ENCODE measurements at places on chromosomes 5 and 9. TPM values are rescaled to one million over a fixed set of nuclear protein-coding genes. Genes with fewer than 3 reads are reported as not detected.

DNA sequence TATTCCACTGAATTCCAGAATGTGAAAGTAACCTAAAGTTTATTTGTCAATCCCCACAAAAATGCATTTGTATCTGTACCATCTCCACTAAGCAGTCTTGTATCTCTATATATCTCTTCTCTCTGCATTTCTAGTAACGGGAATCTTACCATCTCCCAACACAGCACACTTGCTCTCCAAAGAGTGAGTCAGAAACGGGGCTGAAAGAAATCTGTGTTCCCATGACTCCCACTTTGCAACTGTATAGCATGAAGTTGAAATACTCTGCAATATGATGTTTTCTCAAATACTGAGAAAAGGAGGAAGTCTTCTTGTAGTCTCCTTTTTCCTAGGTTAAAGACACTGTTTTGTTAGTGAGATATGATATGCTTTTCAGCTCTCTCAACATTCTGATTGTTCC, 848.8 kb upstream of the ACO1 start:
- no peak overlapping the region for H3K27ac ChIP-seq
- no peaks in the 10 kb centered on the region for H3K36me3 ChIP-seq
- H3K4me3 ChIP-seq, result no peak overlapping the region
- no peaks in the 10 kb centered on the region for H3K4me1 ChIP-seq
- H3K27me3 ChIP-seq, result no peaks in the 10 kb centered on the region
- DNase-seq, result no peak

GRCh38 chr9:84466580-84467285, 126.2 kb upstream of the SLC28A3 start:
- no peaks in the 10 kb centered on the region for H3K36me3 ChIP-seq
- no peaks in the 10 kb centered on the region for H3K4me1 ChIP-seq
- no peak for DNase-seq
- H3K27ac ChIP-seq, result no peak overlapping the region

GRCh38 chr9:114757984-114758383, 47.9 kb downstream of the TNFSF15 start:
- no peak for DNase-seq
- H3K36me3 ChIP-seq, result no peaks in the 10 kb centered on the region
- H3K27me3 ChIP-seq, result peaks cover 3% of the 10 kb centered on the region
- H3K27ac ChIP-seq, result no peak overlapping the region

GRCh38 chr5:95283761-95284571, 928 bp downstream of the MCTP1 start:
- H3K4me3 ChIP-seq, result peak overlapping the region; percentile 27
- DNase-seq, result peak; percentile 28
- no peaks in the 10 kb centered on the region for H3K36me3 ChIP-seq
- no peak overlapping the region for H3K27ac ChIP-seq
- H3K4me1 ChIP-seq, result peaks cover 14% of the 10 kb centered on the region
- peaks cover 51% of the 10 kb centered on the region for H3K27me3 ChIP-seq

DNA sequence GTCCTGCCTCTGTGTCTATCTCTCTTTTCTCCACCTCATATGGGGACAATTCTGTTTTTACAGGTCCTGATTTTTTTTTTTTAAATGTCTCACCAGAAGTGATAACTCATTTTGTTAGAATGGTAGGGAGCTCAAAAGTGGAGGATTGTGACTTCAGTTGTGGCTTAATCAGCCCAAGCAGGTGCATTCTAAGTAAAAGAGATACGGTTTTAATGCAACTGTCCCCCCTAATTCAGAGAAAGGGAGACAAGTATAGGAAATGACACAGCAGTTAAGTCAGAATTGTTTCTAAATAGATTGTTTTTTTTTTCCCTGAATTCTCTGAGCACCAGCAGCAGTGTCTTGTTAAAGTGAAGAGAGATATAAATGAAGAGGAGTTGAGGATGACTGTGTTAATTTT, 24.5 kb downstream of the MAST4 start:
- no peak overlapping the region for H3K4me3 ChIP-seq
- no peaks in the 10 kb centered on the region for H3K36me3 ChIP-seq
- DNase-seq, result no peak
- H3K27me3 ChIP-seq, result peaks cover 4% of the 10 kb centered on the region
- H3K4me1 ChIP-seq, result no peaks in the 10 kb centered on the region

- H3K4me1 ChIP-seq, result no peaks in the 10 kb centered on the region
- H3K36me3 ChIP-seq, result no peaks in the 10 kb centered on the region
- H3K4me3 ChIP-seq, result no peak overlapping the region
- H3K27me3 ChIP-seq, result peaks cover 35% of the 10 kb centered on the region
- DNase-seq, result no peak
- H3K27ac ChIP-seq, result no peak overlapping the region
These were observed 1.9 kb downstream of the RASEF start for GRCh38 chr9:83061036-83061435.

GRCh38 chr5:2186472-2187015, 303.8 kb upstream of the IRX4 start:
- H3K4me1 ChIP-seq, result no peaks in the 10 kb centered on the region

DNA sequence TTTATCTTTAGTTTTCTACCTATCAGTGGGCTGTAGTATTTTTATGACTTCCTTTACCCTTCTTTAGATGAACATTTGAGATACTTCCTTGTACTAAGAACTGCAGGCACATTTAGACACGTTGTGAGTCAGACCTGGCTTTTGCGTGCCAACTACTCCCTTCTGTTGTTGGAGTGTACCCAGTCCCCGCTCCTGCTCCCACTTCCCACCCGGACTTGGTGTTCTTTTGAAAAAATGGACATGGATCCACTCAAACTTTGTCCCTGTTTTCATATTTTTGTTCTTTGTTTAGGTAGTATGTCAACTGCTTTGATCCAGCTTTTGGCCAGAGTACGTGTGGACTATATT, 60.7 kb downstream of the PARP8 start:
- DNase-seq, result no peak
- no peak overlapping the region for H3K4me3 ChIP-seq
- H3K27me3 ChIP-seq, result no peaks in the 10 kb centered on the region
- no peak overlapping the region for H3K27ac ChIP-seq

GRCh38 chr9:19998153-19998552, 209.3 kb upstream of the SLC24A2 start:
- peak; percentile 44 for DNase-seq
- H3K4me3 ChIP-seq, result no peak overlapping the region
- peaks cover 30% of the 10 kb centered on the region for H3K4me1 ChIP-seq
- no peaks in the 10 kb centered on the region for H3K27me3 ChIP-seq

- H3K4me3 ChIP-seq, result no peak overlapping the region
- no peaks in the 10 kb centered on the region for H3K27me3 ChIP-seq
- peaks cover 6% of the 10 kb centered on the region for H3K4me1 ChIP-seq
- DNase-seq, result no peak
- H3K27ac ChIP-seq, result no peak overlapping the region
These were observed 44.1 kb upstream of the FSD1L start for GRCh38 chr9:105403552-105404248.

GRCh38 chr5:164341056-164341619, 835.7 kb downstream of the MAT2B start:
- no peaks in the 10 kb centered on the region for H3K27me3 ChIP-seq
- H3K4me1 ChIP-seq, result peaks cover 7% of the 10 kb centered on the region
- no peaks in the 10 kb centered on the region for H3K36me3 ChIP-seq

DNA sequence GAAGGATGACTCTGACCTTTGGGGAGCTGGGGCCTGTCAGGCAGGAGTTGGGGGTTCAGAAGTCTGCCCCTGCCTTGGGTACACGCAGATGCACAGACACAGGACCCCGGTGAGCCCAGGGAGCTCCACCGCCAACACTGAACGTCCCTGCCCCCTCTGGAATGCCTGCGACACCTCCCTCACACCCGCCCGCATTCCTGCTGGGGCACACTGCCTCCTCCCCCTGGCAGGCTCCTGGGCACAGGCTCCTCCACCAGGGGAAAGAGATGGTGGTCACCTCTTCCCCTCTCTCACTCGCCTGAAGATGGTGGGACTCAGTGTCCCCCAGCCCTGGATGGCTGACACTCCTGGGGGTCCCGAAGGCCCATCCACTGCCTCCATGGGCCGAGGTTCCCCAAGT, 12.0 kb downstream of the CRB2 start:
- DNase-seq, result no peak
- H3K27ac ChIP-seq, result no peak overlapping the region
- H3K4me1 ChIP-seq, result no peaks in the 10 kb centered on the region
- H3K4me3 ChIP-seq, result no peak overlapping the region

DNA sequence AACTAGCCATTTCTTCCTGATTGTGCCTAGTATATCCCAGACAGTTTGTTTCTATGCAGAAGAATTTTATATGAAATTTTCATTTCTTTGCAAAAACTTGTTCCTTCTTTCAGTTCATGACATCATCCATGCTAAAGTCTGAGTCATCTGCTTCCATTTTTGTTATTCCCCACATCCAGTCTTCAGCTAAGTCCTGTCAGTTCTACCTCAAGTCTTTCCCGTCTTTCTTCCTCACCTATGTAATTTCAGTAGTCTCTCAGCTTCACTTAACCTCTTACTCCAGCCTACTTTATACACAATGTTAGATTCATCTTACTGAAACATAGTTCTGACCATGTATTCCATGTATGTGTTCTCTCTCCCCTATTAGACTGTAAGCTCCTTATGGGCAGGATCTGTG, 39.1 kb downstream of the G3BP1 start:
- no peaks in the 10 kb centered on the region for H3K27me3 ChIP-seq
- peaks cover 29% of the 10 kb centered on the region for H3K36me3 ChIP-seq
- no peak overlapping the region for H3K27ac ChIP-seq
- H3K4me3 ChIP-seq, result no peak overlapping the region
- no peaks in the 10 kb centered on the region for H3K4me1 ChIP-seq
- DNase-seq, result no peak

DNA sequence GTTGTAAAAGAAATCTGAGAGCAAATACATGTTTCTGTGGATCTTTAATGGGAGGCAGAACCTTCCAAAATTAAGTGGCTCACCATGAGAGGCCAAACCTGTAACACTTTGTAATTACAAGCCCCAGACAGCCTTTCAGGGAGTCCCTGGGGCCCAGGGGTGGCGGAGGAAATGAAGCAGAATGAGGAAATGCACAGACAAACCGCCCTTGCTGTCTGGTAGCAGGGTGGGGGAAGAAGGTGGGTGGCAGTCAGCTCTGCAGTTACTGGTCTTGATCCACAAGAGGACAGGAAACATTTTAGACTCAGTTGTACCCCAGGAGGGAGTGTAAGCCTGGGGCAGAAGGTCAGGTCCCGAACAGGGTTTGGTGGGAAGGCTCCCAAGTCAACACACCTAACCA, 6.5 kb downstream of the ARL14EPL start:
- H3K27ac ChIP-seq, result no peak overlapping the region
- no peak overlapping the region for H3K4me3 ChIP-seq
- no peaks in the 10 kb centered on the region for H3K27me3 ChIP-seq
- no peak for DNase-seq
- no peaks in the 10 kb centered on the region for H3K4me1 ChIP-seq
- no peaks in the 10 kb centered on the region for H3K36me3 ChIP-seq

GRCh38 chr9:7402334-7403027, 397.1 kb downstream of the DMAC1 start:
- no peaks in the 10 kb centered on the region for H3K36me3 ChIP-seq
- H3K27me3 ChIP-seq, result no peaks in the 10 kb centered on the region
- no peaks in the 10 kb centered on the region for H3K4me1 ChIP-seq

GRCh38 chr5:75839547-75839946, 122.3 kb upstream of the POC5 start:
- no peaks in the 10 kb centered on the region for H3K4me1 ChIP-seq
- no peaks in the 10 kb centered on the region for H3K36me3 ChIP-seq
- H3K4me3 ChIP-seq, result no peak overlapping the region
- no peak for DNase-seq

- H3K27me3 ChIP-seq, result no peaks in the 10 kb centered on the region
- no peak overlapping the region for H3K27ac ChIP-seq
- DNase-seq, result peak; percentile 23
- peaks cover 4% of the 10 kb centered on the region for H3K4me1 ChIP-seq
These were observed 170.5 kb downstream of the NNT start for GRCh38 chr5:43773478-43773844.

- H3K36me3 ChIP-seq, result no peaks in the 10 kb centered on the region
- peak; percentile 39 for DNase-seq
- no peaks in the 10 kb centered on the region for H3K27me3 ChIP-seq
- H3K4me3 ChIP-seq, result peak overlapping the region; percentile 90
- peaks cover 21% of the 10 kb centered on the region for H3K4me1 ChIP-seq
These were observed 2.0 kb downstream of the MATR3 start for GRCh38 chr5:139295346-139296057.

GRCh38 chr9:72980183-72980582, 27.3 kb upstream of the ALDH1A1 start:
- H3K36me3 ChIP-seq, result no peaks in the 10 kb centered on the region
- no peak overlapping the region for H3K27ac ChIP-seq
- no peaks in the 10 kb centered on the region for H3K27me3 ChIP-seq
- no peak for DNase-seq

DNA sequence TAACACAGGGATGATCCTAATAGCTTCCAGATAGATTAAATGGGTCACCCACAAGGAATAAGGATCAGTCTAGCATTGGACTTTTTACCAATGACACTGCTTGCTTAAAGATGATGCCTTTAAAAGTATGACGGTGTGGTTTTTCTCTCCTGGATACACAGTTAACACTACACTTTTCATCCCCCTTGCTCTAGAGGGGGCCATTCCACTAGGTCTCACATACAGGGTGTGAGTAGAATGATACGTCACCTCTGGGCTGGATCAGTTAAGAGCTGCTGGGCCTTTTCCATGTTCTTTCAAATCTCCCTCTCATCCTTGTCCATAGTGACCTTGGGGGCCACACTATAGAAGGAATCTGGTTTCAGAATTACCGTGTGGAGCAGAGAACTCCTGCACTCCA, 140.6 kb downstream of the FSTL4 start:
- H3K36me3 ChIP-seq, result no peaks in the 10 kb centered on the region
- H3K4me3 ChIP-seq, result no peak overlapping the region
- peaks cover 11% of the 10 kb centered on the region for H3K27me3 ChIP-seq
- DNase-seq, result no peak

Gene EIF4E1B
- not detected for polyA plus RNA-seq

Gene PDE6A
- not detected for polyA plus RNA-seq

Gene OR1N1
- polyA plus RNA-seq, result not detected

Gene ADCY2
- under 0.01 TPM for polyA plus RNA-seq

Gene C5orf58
- polyA plus RNA-seq, result not detected

Gene LCN10
- polyA plus RNA-seq, result not detected

Gene OR2V2
- polyA plus RNA-seq, result not detected

Gene CCDC183
- polyA plus RNA-seq, result 0.50 TPM

Gene TOMM5
- polyA plus RNA-seq, result 110 TPM

Gene GAPT
- not detected for polyA plus RNA-seq

Gene LAMC3
- 0.18 TPM for polyA plus RNA-seq

Gene ADGRD2
- not detected for polyA plus RNA-seq

Gene GARIN3
- not detected for polyA plus RNA-seq

Gene COL23A1
- not detected for polyA plus RNA-seq
